Right ventricle myocardium superior (tissue), 1 donor: ENCODE measurements at places on chromosomes 5 and 9. TPM values are rescaled to one million over a fixed set of nuclear protein-coding genes. Genes with fewer than 3 reads are reported as not detected.
A peak's percentile ranks its signal among the peaks of the same experiment; 100 is the strongest.

DNA sequence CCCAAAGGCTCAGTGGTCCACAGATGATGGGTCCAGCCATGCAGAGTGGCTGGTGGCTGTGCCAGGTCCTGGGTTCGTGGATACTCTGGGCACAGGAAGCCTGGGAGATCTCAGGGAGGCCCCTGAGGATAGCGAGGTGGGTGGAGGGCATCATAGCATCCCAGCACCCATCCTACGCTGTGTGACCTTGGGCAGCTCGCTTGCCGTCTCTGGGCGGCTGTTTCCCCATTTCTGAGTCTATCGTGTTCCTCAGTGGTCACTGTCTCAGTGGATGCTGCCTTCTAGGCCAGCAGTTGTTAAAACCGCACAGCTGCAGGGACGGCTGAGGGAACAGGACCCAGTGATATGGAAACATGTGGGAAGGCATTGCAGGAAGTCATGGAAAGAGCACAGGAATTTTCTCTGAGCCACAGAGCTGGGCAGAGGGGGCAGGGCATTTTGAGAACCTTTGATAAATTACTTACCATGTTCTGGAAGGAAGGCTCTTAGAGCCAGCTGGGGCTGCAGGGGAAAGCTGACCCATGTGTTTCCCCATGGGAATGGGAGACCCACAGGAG lies 86.4 kb upstream of the COL5A1 start:
- DNase-seq = peak; percentile 42

DNA sequence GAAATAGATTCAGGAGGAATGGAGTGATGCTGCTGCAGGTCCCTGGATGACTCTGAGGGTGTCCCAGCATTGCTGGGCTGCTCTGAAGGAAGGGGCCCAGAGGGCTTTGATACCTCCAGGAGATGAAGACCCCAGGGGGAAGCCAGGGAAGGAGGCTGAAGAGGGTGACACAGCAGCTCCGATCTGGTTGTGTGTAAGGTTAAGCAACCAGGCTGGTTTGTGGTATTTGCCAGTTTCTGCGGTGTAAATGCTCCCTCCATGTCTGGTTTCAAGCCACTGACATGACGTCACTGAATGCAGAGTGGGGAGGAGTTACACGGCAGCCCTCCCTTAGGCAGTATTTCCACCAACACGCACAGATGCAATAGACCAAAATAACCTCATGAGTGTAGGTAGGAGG lies 40.0 kb upstream of the ORM1 start:
- DNase-seq = no peak

DNA sequence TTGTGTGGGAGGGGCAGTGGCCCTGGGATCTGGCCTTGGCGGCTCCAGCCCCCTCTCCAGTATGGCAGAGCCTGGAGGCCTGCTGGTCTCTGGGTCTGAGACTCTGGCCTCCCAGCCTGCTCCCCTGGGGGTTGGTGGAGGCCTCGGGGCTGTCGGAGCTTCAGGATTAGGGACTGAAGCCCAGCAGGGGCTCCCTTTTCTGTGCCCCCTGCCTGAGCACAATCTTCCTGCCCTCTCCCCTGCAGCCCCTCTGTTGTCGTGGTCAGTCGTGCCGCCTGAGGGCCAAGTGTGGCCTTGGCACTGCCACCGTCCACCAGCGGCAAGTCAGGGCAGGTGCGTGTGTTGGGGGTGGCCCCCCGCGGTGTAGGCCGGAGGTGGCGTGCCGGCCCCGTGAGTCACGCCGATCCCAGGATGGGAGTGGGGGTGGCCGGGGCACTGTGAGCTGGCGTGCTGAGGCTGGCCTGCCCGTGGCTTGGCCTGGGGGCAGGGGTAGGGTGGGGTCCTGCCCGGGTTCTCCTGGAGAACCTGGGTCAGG lies 53.6 kb downstream of the RXRA start:
- DNase-seq = no peak

DNA sequence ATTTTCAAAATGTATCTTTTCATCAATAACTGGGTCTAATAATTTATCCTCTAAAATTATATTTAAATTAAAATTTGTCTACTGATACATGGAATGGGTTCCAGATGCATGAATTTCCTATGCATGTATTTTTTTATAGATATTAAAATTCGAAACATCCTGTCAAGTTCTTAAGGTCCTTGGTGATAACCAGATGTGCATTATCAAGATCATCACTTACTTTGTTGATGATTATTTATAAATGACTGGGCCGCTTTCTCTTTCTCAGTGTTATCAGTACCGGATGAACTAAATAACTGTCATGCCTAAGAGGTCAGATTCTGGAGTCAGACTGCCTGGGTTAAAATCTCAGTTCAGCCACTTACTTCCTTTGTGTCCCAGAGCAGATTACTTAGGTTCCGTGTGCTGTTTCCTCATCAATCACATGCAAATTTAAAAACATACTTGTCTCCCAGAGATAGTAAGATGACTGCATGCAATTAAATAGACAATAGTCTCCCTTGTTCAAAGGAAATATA lies 124.3 kb downstream of the TEX10 start:
- no peak for DNase-seq

DNA sequence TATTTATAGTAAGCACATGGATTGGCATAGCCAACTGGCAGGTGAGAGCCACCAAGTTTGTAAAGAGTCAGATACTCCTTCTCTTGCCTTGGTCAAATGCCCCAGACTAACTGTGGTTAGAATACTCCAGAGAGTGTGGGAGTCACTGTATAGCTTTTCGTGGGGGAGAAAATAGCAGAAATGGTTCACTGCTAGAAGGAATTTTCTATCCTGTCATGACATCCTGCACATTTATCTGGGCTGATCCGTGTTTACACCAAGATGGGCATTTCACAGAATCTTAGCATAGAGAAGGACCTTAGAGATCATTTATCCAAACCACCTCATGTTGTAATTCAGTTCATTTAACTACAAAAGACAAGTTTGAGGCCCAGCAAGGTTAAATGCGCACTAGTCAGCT lies 460.8 kb downstream of the ENC1 start:
- DNase-seq = no peak

- no peak for DNase-seq
These were observed 3.3 kb upstream of the LSM11 start for GRCh38 chr5:157740229-157740610.

GRCh38 chr5:98200726-98201541 lies 572.5 kb upstream of the RGMB start:
- DNase-seq = no peak

DNA sequence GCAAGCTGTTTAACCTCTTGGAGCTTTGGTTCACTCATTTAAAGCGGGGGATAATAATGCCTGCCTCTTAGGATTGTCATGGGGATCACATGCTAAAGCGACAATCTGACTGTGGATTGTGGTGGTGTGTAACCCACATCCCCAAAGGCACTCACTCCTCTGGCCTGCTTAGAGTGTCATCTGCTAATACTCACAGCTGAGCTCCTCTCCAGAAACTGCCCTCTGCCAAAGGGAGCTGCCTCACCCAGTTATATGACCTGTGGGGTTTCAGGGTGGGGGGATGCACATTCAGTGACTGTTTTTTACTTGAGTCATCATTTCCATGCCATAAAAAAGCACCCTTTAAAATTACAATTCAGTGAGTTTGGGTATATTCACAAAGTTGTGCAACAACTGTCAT lies 110.0 kb upstream of the SPOCK1 start:
- DNase-seq = no peak

- DNase-seq = no peak
These were observed 75.6 kb downstream of the ZFAND5 start for GRCh38 chr9:72289401-72289800.

GRCh38 chr9:134301387-134302129 lies 24.7 kb upstream of the RXRA start:
- DNase-seq = peak; percentile 31

DNA sequence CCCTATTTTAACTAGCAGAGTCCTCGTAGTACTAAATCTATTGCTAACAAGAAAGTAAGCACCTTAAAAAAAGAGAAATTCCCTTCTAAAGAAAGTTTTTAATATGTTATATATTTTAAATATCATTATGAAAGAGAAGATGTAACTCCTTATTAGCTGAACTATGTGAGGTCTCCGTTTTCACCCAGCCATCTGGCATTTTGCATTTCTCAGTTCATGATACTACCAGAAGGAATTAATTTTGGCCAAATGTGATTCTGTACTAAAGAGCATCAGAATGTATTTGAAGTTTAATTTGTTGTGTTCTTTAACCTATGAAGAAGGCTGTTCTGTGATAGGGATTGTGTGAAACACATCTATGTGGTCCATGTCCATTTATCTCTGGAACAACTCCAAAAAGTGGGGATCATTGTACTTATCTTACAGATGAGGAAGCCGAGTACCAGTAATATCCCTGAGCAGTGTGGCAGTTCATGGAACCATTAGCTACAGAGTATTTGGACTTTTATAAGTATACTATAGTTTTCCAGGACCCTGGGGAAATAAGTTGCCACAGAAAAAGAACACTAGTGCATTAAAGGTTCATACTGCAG lies 29.8 kb downstream of the TNFAIP8 start:
- no peak for DNase-seq

FOXD4L6 gene
- not detected for total RNA-seq

UHRF2 gene
- total RNA-seq = 16.4 TPM

F2RL2 gene
- 0.13 TPM for total RNA-seq

SMIM33 gene
- not detected for total RNA-seq

NPR3 gene
- 18.3 TPM for total RNA-seq

ECPAS gene
- 120 TPM for total RNA-seq
